ENCODE measurements at places on chromosomes 2 and 18.

- no peak for DNase-seq
Measured at GRCh38 chr2:83221258-83221657, 1237.8 kb downstream of the SUCLG1 start.

DNA sequence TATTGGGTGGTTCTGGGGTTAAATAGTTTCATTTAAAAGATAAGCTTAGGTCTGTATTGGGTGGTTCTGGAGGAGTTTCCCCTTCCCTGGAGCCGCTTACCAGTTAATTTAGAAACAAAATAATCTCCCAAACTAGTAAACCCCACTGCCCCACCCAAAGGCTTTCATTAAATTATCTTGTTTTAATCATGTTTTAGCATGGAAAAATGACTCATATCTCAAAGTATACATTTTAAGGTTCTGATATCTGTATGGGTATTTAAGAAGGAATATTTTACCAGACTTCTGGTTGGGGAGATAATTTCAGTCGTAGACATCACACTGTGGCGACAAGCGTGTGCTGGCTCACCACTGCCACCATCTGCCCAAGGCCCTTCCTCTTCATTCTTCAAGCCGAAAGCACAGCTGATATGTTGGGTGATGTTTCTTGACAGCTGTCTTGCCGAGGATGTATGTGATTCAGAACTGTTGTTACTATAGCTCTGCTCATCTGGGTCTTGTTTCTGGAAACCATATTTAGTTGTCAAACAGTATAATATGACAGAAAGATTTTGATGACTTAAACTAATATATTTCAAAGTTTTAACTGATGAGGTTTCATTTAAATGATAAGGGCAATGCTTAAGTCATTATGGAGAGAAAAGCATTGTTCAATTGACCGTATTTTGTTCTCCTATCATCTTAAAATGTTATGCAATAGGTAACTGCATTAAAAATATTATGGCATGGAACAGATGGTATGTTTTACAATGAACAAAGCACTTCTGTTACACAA, 5.1 kb downstream of the FIGLA start:
- peak; percentile 43 for DNase-seq

DNA sequence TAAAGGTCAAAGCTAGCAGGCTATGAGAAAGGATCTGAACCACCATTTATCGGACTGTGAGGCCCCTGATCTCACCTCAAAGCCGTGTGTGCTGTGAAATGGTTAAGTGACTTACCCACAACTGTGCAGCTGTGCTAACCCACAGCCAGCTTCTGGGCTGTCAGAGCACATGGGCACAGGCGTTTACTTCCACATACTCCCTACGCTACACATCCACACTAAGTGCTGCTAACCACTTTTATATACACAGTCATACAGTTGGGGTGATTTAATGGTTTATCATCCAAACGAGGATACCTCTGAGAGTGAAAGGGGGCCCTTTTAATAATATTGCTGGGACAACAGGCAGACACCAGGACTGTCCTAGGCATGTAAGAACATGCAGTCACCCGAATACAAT, 37.3 kb downstream of the CYRIA start:
- no peak for DNase-seq

DNA sequence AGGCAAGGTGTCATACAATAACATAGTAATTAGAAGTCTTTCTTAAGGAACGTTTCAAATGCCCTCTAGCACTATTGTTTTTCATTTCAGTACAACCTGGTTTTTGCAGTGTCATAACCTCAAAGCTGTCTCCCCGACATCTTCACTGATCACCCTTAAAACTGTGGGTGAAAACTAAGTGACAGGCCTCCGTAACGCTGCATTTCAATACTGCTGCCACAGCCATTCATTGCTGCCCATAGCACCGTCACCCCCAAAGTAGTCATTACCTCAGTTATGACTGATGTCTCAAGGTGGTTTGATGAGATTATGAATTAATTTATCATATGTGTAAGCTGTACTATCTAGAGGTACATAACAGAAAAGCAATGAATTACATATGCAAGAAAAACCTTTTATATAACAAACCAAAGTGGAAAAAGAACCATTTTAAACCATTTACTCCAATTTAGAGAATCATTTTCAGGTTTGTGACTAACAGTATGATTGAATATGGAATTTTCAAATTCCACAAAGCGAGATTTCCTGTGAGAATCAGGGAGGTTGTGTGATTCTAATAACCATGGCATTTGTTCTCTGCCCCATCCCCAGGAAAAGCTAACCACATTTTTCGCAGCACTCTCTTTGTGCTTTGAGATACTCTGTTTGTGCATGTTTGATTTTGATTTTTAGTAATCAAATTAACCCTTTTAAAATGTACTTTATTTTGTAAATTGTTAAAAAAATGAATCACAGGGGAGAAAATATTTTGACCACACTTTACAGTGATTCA, 263.0 kb downstream of the PTGR3 start:
- no peak for DNase-seq

GRCh38 chr2:218852911-218853667, 6.5 kb upstream of the WNT6 start:
- peak; percentile 47 for DNase-seq

DNA sequence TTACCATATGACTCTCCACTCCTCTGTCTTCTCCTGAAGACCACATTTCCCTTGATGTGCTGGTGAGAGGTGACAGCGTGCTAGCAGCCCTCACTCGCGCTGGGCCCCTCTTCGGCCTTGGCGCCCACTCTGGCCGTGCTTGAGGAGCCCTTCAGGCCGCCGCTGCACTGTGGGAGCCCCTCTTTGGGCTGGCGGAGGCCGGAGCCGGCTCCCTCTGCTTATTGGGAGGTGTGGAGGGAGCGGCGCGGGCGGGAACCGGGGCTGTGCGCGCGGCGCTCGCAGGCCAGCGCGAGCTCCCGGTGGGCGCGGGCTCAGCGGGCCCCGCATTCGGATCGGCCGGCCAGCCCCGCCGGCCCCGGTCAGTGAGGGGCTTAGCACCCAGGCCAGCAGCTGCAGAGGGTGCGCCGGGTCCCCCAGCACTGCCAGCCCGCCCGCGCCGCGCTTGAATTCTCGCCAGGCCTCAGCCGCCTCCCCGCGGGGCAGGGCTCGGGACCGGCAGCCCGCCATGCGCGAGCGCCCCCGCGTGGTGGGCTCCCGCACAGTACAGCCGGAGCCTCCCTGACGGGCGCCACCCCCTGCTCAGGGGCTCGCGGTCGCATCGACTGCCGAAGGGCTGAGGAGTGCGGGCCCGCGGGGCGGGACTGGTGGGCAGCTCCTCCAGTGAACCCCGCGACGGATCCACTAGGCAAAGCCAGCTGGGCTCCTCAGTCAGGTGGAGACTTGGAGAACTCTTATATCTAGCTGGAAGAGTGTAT, 246.6 kb upstream of the REG3G start:
- DNase-seq: no peak

Measured in NCI-H345 (cell line).